ENCODE measurements at places on chromosomes 11 and 22.

GRCh38 chr22:32796865-32797573 lies 4.5 kb upstream of the TIMP3 start:
- peak; percentile 67 for DNase-seq

DNA sequence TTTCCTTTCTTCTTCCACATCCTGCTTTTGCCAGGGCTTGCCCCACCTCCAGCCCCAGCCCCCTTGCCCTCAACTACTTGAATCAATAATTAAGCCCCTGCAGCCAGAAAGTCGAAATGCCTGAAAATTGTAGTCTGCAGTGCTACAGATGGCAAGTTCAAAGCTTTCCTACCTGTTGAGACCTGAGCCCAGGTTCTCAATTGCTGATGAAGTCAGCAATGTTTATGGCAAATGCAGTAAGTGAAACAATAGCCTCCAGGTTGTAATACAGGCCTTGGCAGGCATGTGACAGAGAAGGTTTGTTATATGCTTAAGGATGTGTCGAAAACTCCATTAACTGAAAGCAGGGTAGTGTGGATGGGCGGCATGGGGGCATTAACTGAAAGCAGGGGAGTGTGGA lies 181.1 kb upstream of the SESN3 start:
- DNase-seq = no peak

GRCh38 chr11:14288189-14288935 lies 70.6 kb downstream of the RRAS2 start:
- no peak for DNase-seq

- peak; percentile 62 for DNase-seq
Observed at GRCh38 chr22:23085785-23086184, 15.5 kb downstream of the GNAZ start.

- no peak for DNase-seq
Observed at GRCh38 chr22:42416671-42417230, 15.5 kb downstream of the NFAM1 start.

DNA sequence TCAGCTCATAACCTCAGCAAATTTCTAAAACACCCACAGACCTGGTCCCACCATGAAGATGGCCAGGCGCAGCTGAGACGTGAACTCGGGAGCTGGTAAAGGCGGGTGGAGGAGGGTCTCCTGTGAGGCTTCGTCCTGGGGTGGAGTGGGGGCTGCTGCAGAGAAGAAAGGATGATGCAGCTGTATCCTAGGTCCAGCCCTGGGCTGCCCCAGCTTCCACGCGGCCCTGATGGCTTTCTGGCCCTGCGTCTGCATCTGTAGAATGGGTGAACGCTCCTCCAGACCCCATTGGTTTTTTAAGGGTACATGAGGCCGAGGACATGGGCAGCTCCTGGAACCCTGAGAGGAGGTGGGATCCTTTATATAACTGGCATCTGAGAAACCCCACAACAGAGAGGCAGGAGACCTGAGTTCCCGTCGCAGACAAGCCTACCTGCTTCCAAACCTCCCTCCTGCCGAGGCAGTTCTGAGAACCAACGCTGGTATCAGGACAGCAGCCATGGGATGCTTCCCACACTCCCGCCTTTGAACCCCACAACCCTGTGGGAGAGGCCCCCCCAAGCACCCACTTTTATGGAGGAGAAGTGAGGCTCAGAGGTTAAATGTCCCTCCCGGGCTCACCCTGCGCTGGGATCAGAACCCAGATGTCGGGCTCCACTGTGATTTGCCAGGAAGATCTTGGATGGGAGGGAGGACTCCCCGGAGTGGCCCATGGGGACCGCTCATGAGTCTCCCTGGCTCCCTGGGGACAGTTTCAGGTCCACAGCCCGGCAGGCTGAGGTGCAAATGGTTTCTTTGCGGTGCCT lies 55.2 kb upstream of the FGF3 start:
- DNase-seq = no peak

Data from mesendoderm (in vitro differentiated cells).